Cortex of kidney (tissue), 1 donor: ENCODE measurements at places on chromosomes 5 and 9.

GRCh38 chr9:36153746-36154145, 15.4 kb upstream of the CCIN start:
- no peak for DNase-seq

DNA sequence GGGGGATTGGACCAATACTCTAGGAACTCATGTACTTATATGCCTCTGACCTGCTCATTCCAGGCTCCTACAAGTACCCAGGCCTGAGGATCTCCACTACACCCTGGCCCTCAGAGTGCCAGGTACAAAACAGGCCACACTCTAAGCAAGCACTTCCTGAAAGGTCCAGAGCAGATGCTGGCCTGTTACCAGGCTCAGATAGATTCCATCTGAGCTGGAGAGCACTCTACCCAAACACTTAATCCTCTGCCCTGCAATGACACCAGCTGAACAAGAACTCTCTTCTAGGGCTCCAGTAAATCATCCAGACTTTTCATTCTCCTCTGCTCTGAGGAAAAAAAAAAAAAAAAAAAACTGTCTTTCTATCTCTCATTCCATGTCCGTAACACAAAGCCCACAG, 2.9 kb downstream of the P4HA2 start:
- no peak for DNase-seq

GRCh38 chr5:149584121-149584520, 2.8 kb downstream of the ARHGEF37 start:
- DNase-seq, result no peak

GRCh38 chr5:76765249-76765648, 49.3 kb downstream of the F2R start:
- no peak for DNase-seq

DNA sequence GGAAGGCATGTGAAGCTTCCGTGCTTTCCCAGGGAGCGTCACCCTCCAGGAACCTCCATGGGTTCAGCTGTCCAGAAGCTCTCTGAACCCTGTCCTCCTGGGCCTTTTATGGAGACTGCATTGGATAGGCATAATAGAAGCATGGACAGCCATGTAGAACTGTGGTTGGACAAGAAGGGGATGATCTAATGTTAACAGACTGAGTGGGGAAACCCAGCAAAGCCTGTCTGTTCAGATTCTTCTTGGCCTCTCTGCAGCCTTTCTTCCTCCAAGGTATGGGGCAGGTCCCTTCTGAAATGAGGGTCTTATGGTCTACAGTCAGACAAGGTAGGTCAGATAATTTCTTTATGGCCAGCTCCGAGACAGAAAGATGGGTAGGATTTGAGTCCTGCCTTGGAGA, 59.1 kb upstream of the CTNNA1 start:
- no peak for DNase-seq

GRCh38 chr5:143309661-143310431, 93.6 kb downstream of the NR3C1 start:
- DNase-seq, result no peak

DNA sequence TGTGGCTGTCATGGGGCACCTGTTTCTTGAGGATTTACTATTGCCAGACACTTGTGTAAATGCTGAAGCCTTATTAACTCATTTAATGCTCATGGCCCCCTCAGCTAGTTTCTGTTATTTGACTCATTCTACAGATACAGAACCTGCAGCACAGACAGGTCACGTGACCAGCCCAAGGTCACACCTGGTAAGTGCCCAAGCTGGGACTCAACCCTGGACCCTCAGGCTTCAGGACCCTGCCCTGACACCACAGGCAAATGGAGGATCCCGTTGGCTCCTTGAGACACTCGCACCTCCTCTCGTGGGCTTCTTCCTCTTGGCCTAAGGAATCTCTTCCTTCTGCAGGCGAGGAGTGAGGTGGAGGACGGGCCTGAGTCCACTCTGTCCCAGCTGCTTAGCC, 10.6 kb upstream of the NEURL1B start:
- DNase-seq, result no peak

DNA sequence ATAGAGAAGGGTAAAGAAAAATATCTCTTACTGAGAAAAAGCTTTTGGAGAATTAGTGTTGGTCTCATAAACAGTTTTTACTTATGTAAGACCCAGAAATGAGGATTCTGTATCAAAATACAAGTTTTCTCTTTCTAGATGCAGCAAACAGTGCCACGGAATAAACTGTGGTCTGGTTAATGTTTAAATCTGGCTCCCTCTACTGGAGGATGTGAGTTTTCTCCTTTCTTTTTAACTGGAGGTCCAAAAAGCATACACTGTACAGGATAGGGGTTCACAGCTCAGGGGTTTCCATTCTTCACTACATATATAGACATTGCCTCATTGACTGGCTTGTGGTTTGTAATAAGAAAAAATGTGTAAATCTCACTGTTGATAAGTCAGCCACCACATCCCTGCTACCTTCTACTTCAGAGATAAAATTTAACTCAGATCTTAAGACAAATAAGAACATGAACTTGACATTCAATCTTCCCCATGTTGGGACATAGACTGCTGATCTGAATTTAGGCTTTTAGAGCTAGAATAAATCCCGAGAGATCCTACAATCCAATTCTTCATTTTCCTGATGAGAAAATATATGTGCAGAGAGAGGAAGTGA, 98.9 kb downstream of the CFAP95 start:
- no peak for DNase-seq

- DNase-seq, result no peak
These were observed 827.2 kb downstream of the MAT2B start for GRCh38 chr5:164332349-164333196.

DNA sequence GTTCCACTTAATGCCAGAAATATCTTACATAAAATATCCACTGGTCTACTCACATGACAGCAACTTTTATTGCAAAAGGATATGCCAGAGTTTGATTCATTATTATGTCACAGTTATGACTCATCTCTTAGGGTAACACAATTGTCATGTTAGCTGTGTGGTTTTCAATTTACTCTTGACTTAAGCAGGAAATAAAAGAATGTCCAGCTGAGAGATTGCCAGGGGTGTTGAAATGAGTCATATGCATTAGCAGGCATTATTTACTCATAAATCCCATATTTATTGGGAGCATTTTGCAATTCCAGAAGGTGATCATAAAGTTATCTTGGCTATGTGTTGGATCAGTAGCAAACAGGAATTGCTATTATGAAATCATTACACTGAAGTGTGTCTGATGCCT, 1164.6 kb upstream of the CDH18 start:
- DNase-seq, result no peak

GRCh38 chr5:103442750-103443149, 119.8 kb downstream of the NUDT12 start:
- no peak for DNase-seq

DNA sequence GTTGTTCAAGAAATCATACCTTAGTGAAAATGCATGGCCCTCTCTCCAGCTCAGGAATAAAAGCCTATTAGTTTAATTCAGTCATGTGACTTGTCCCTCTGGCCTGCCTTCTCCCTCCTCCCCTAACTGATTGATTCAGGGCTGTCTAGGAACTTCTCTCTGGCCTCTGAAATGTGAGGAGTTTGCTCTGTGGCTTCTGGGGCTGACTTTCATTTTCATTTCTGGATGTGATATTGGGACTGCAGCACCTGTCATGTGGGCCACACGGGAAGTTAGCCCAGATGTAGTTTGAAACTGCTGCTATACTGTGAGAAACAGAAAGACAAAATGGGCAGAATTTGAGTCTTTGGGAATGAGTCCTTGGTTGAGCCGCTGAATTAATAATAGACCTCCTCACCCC, 44.8 kb downstream of the PARP8 start:
- DNase-seq, result no peak

DNA sequence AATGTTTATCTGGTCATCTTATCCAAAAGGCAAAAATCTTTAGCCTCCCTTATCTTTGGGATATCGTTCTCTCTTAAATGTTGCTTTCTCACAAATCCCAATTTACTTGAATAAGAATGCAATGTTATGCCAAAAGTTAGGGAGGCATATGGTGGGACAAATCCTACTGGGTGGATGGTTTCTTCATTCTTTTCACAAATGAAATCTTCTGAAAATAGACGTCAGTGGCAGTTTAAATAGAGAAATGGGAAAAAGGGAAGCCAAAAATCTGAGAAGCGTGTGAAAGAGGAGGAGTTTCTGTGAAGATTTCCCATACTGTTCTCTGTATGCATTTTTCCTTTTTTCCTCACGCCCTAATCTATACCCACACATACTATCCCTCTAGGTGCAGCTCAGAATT, 2.5 kb upstream of the PCDHAC1 start:
- no peak for DNase-seq

GRCh38 chr5:33270671-33271070, 170.1 kb upstream of the TARS1 start:
- no peak for DNase-seq

DNA sequence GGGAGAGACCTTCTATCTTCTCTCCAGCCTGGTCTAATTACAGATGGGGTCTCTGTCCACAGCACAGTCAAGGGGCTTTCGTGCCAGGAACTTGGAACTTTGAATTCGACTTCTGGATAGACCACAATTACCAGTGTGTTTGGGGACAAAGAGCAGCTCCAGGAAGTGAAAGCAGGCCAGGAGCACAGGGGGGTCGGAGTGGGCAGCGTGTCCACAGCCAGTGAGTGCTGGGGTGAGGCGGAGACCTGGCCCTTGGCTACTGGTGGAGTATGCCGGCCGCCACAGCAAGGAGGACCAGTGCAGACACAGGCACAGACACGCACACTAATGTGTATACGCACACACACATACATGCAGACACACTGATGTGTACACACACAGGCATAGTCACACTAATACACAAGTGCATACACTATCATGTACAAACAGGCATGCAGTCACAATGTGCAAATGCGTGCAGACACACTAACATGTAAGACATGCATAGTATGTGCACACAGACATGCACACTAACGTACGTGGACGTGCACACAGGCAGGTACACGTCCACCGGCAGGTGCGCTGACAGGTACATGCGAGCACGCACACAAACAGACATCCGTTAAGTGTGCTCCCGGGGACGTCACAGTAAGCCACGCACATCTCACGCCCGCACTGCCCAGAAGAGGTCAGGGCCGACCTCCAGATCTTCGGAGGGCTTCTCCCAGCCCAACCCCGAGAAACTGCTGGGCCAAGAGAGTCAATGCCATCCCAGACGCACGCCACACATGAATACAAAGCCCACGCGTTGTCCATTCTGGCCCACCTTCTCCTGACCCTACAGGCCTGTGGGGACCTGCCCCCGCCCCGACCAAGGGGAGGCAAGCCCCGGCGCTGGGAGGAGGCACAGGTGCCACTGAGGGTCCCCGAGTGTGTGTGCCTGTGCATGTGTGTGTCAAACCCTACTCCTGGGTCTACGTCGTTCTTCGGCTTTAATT, 46.5 kb downstream of the NKD2 start:
- no peak for DNase-seq

DNA sequence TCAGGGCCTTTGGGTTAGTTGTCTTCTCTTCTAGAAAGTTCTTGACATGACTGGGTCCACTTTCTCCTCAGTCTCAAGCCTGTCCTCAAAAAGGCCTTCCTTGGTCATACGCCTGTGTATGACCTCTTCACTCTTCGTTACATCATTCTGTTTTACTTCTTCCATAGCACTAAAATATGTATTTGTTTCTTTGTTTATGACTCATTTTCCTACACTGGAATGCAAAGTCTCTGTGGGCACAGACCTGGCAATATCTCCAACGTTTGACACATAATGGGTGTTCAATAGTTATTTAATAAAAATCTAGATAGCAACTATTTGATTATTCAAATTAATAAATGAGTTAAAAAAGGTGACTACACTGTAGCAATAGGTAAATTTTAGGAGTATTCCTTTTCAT, 85.1 kb downstream of the YIPF5 start:
- DNase-seq, result no peak

DNA sequence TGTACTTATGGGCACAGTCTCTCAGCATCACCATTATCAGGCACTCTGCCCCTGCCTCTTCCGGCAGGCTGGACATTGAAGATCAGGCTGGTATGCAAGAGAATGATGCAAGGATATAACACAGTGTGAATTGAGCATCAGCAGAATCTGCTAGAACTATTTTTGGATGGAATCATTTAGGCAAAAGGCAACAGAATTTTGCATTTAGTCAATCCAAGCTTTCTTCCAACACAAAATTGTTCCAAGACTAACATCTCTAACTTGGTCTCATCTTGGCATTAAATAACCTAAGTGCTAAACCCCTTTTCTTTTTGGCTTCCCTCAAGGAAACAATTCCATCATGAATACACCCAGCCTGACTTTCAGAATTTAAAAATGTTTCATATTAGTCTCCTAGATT, 339.9 kb downstream of the PRELID2 start:
- DNase-seq, result no peak

DNA sequence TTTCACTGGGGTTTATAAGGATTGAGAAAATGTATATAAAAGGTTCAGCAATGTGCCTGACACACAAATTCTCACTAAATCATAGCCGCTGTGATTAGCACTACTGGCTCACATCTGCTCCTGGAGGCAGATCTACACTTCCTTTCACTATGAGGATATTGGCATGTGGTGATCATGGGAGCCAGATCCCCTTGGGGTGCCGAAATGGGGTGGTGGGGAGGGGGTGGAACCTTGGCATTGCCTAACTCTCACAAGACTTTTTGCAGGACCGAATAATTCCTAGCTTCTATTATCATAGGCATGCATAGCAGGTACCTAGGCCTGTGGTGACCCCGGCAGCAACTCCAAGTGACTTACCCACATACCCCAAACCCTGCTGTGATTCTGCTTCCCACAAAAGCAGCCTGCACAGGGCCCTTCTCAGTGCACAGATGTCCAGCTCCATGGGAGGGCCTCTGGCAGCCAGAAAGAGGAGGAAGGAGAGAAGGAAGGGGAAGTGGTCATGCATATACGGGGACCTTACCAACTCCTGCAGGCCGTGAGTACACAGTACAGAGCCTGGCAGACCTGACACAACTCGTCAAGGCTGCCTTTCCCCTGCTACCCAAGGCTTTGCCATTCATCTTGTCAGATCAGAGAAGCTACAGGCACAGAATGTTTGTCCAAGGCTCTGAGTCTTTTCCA, 61.3 kb upstream of the IQGAP2 start:
- DNase-seq, result no peak

GRCh38 chr5:133602835-133603380, 9.4 kb downstream of the FSTL4 start:
- no peak for DNase-seq

DNA sequence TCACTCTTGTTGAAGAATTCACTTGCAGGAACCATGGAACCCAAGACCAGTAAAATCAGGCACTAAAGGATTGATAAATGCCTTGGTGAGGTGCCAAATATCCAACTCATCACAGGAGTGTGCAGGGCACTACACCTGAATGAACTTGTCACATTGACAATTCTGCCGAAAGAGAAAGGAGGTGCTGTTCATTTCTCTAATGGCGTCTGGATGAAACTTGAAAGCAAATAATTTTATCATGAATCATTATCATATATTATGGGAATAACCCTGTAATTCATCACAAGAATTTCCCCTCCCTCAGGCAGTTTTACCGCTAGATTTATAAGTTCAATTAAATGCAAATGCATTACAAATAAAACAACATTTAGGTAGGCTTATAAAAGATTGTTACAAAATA, 360.0 kb downstream of the GLIS3 start:
- DNase-seq, result no peak
